ENCODE measurements at places on chromosomes 7 and 10. TPM values are rescaled to one million over a fixed set of nuclear protein-coding genes. Genes with fewer than 3 reads are reported as not detected.

Gene ZNF467
- total RNA-seq, result not detected

Gene ADCY1
- 0.18 TPM for total RNA-seq

Gene PRKAR1B
- total RNA-seq, result 14.7 TPM

Gene SUMF2
- 93.0 TPM for total RNA-seq

Gene MTG1
- 38.5 TPM for total RNA-seq

Gene NPTX2
- total RNA-seq, result under 0.01 TPM

Gene URGCP
- total RNA-seq, result 25.5 TPM

Gene GPR22
- total RNA-seq, result not detected

Gene GNGT1
- total RNA-seq, result not detected

Gene CDHR3
- 1.7 TPM for total RNA-seq

Gene CYP3A7
- not detected for total RNA-seq

Gene THSD7A
- 0.18 TPM for total RNA-seq

Gene MRM2
- total RNA-seq, result 23.1 TPM

Gene PILRA
- not detected for total RNA-seq

Gene ALOX5
- total RNA-seq, result not detected

Gene SPDYE11
- total RNA-seq, result not detected

Gene GRB10
- 15.1 TPM for total RNA-seq

Gene KAZALD1
- total RNA-seq, result 8.1 TPM

Gene UCN3
- total RNA-seq, result not detected

Gene PI4K2A
- total RNA-seq, result 15.6 TPM

Gene ZCCHC24
- 15.1 TPM for total RNA-seq

Gene MYO1G
- under 0.01 TPM for total RNA-seq

Gene TMEM225B
- total RNA-seq, result 0.54 TPM

Gene AKR1C8
- total RNA-seq, result not detected

Gene EVX1
- total RNA-seq, result not detected

Gene CLDN4
- total RNA-seq, result 2.9 TPM

Gene MINDY4
- total RNA-seq, result 3.6 TPM

Gene LEP
- not detected for total RNA-seq

Gene SLC13A1
- not detected for total RNA-seq

Gene LRRC61
- total RNA-seq, result not detected

Gene CCDC146
- total RNA-seq, result 0.83 TPM

Gene UTF1
- total RNA-seq, result not detected

Gene TMEM178B
- under 0.01 TPM for total RNA-seq

Gene NEURL1
- 0.28 TPM for total RNA-seq

Gene CWF19L1
- total RNA-seq, result 26.7 TPM

Gene SSC4D
- 0.56 TPM for total RNA-seq

Gene CCDC126
- 10.6 TPM for total RNA-seq

Gene ADCYAP1R1
- not detected for total RNA-seq

Gene SYT15
- total RNA-seq, result 0.54 TPM
